NCI-H226 (cell line): ENCODE measurements at places on chromosomes 6 and 20.

DNA sequence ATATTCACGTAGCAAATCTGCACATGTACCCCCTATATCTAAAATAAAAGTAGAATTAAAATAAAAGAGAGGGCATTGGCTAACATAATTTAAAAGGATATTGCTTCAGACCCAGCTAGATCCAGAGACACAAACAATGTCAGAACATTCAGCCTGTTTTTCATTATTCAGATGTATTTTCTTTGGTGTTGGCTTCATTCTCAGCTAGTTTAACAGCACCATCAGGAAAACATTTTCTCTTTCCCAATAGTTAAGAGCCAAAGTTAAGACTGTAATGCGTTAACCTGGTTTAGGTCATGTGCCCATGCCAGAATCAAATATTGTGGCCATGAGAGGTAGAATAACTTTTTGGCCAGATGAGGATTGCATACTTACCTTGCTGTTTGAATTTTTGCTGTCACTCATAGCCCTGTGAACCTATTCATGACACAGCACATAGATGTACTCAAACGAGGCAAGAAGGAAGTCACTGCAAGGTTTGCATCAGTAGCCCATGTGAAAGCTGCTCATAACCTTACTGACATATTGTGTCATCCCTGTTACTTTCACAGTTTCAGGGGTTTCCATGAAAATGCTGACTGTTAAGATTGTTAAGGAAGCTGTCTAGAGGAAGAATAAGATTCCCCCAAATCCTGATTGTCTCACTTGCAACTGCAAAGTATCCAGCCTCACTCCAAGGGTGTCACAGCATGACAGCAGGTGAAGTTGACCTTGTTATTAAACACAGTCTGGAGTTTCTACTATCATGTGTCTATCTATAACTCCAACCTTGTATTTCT is 233.1 kb downstream of the PACRG start:
- DNase-seq = no peak

GRCh38 chr20:21262812-21263211 is 40.3 kb upstream of the XRN2 start:
- no peak for DNase-seq

- DNase-seq = peak; percentile 80
These were observed 32.7 kb downstream of the PLN start for GRCh38 chr6:118580585-118581419.

GRCh38 chr20:20393207-20394120 is 25.6 kb downstream of the INSM1 start:
- no peak for DNase-seq

- DNase-seq = peak; percentile 79
These were observed at the start of gene SDHAF4 for GRCh38 chr6:70566751-70567382. TSS of gene SDHAF4 (plus strand) at chr6:70566930. CDS start at chr6:70566941, 11 bp downstream.

- no peak for DNase-seq
These were observed 258.0 kb downstream of the PLCB1 start for GRCh38 chr20:8390037-8390433.

DNA sequence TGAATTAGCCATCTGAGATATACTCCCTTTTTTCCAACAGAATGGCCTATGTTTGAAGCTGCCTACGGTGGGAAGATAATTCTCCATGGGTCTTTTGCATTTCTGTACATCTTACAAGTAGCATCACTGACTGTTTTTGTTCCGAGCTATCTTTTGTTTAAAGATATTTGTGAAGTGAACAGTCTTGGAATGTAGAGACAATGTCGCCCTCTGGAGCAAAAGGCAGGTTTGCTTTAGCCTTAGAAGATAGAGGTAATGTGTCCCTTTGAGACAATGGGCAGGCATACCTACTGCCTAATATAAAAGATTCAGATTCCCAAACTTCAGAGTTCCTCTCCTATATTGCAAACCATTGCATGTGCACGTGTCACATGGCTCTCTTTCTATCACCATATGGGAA is 347.8 kb upstream of the CNR1 start:
- no peak for DNase-seq

- DNase-seq = no peak
These were observed 1.3 kb downstream of the SULF2 start for GRCh38 chr20:47783828-47784598.

DNA sequence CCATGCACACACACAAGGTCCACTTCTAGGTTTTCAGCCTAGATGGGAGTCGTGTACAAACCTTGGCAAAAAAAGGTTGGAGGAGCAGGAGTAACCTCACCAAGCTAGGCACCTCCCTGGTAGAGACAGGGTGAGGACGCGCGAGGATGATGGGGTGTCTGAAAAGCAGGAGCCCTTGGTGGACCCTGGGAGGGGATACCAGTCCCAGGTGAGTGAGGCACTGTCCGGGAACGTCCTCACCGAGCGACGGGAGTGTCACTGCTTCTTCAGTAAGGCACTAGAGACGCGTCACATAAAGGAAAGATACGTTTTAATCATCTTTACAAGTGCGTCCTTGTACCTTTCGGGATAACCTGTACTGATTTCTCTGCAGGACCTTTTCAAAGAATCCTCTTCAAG is 29.4 kb upstream of the ZBP1 start:
- no peak for DNase-seq

DNA sequence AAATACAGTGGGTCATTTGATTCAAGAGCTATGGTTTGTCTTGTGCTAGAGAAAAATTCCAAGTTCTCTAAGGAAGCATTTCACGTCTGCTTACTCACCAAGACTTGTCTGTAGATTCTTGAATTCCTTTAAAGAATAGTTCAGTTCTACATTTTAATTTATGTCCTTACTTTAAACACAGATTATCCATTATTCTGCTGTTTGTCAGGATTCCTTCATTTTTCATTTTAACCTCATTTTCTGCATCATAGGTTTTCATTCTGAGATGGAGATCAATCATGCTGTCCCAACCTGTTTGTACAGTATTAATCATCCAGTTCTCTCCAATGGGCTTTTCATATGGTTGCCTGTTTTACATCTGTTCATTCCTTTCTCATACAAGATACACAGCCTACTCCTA is 24.5 kb upstream of the POPDC3 start:
- no peak for DNase-seq

DNA sequence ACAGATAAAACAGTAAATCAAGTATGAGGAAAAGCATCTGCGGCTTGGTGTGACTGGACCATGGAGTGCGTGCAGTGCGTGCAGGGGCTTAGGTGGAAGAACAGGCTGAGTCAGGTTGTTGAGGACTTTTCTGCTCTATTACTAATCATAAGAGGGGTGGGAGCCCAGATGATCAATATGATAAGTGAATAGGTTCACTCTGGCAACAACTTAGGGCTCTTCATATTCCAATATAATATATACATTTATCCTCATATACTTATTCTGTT is 56.4 kb downstream of the PDE10A start:
- DNase-seq = no peak

DNA sequence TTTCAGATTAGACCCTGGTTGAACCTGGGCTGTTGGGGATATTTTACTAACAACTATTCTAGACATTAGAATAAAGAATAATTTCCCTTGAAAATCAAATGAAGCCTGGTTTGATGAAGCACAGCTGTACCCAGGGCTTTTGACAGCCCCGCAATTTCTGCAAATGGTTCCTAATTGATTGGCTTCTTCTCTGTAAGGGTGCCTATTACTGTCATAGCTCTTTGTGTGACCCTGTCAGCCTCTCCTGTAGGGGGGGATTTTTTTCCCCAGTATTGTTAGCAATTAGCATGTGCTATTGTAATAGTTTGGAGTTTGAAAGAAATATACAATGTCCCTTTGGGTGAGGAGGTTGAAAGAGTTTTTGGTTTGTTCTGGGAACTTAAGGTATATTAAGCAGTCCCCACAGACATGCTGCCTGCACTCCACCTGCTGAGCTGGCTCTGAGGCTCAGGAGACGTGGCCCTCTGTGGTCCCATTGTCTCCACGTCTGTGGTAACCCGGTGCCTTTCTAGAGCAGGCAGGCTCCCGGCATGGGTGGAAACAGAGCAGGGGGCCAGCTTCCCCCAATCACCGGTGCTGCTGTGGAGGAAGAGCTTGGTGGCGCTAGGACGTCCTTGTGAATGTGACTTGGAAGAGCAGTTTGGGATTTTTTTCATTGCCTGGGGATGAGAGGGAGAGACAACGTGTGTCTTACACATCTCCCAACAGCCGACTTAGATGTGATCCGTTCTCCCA is 47.3 kb upstream of the CLDN20 start:
- no peak for DNase-seq

DNA sequence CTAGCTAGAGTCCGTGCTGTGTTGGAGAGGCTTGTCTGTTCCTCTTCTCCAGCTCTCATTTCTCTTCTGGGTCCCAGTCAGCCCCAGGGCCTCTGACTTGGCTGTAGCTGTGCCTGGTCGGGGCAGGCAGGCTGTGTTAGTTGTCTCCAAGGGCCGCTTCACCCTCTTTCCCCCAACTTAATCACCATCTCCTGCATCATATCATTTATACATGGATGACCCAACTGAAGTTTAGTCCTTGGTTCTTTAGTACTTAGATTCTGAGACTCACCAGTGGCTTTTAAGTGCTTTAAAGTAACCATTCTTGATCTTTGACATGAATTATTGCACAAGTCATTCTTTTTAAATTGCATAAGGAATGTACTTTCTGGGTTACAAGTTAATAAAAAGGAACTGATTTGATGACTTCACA is 127.3 kb downstream of the RTN4IP1 start:
- no peak for DNase-seq

GRCh38 chr6:43702534-43703440 is 15.2 kb upstream of the MRPS18A start:
- peak; percentile 92 for DNase-seq

DNA sequence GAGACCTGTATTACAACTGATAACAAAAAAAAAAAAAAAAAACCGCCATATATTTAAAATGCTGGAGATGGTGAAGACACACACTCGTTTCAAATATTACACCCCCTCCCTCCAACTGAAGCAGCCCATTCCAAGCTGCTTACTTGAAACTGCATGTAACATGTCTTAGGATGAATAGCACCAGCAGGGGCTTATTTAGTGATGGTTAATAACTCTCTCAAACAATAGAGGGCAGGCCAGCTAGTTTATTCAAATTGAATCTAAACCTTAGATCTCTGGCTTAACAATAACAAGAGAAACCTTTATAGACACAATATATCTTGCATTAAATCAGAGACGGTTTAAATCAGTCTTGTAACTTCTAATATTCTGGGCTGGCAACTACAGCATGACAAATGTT is 9.3 kb upstream of the JPH2 start:
- no peak for DNase-seq

DNA sequence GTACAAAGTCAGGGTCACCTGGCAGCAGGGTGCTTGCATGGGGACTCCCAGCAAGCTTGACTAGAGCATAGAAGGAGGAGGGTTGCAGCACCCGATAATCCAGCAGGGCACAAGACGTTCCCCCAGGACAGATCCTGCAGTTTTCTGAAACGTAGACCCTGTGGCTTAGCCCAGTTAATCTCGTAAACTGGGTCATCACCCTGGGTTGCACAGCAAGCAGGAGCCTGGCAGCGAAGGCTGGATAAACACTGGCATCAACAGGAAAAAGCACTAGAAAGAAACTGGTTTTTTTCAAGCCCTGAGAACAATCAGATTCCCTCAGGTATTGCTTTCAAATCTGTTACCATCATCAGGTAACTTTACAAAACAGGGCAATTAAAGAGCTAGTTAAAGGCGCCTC is 92.6 kb downstream of the PDE7B start:
- DNase-seq = no peak
